Nephron progenitor cell (in vitro differentiated cells): ENCODE measurements at places on chromosomes 6 and 20.

DNA sequence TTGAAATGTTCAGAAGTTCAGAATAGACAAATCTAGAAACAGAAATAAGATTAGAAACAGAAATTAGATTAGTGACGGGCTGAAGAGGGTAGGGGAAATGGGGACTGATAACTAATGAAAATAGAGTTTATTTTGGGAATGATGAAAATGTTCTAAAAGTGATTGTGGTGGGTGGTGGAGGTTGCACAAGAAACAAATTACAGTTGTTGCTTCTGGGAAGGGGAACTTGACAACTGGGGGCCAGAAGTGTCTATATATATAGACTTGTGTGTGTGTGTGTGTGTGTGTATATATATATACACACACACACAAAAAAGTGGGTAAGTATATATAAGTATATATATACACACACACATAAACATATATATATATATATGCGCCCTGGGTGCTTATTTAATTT lies 86.5 kb upstream of the RREB1 start:
- DNase-seq = no peak

- DNase-seq = no peak
Measured at GRCh38 chr6:8958894-8959511, 523.7 kb upstream of the SLC35B3 start.

GRCh38 chr6:84409911-84410310 lies 182.5 kb upstream of the CEP162 start:
- no peak for DNase-seq

- DNase-seq = peak; percentile 67
Measured at GRCh38 chr20:50192364-50193198, 2.0 kb downstream of the CEBPB start.

- DNase-seq = no peak
Measured at GRCh38 chr20:37839432-37839827, 63.5 kb upstream of the VSTM2L start.

DNA sequence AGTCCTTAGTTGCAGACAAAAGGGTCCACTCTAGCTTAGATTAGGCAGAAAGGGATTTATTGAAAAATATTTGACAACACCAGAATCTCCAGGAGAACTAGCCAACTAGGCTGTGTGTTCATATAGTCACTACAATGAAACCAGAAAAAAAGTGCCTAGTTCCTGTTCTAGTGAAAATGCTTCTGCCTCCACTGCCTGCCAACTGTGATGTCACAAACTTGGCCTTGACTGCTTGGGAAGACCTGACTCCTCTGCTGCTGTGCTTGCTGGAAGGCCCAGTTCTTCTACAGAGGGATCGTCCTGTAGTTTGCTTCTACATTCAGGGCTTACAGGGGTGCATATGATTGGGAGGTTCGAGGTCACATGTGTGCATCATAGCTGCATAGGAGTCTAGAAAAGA lies 40.3 kb upstream of the XRN2 start:
- no peak for DNase-seq

- DNase-seq = peak; percentile 50
Measured at GRCh38 chr6:148471624-148472159, 129.1 kb downstream of the SASH1 start.

DNA sequence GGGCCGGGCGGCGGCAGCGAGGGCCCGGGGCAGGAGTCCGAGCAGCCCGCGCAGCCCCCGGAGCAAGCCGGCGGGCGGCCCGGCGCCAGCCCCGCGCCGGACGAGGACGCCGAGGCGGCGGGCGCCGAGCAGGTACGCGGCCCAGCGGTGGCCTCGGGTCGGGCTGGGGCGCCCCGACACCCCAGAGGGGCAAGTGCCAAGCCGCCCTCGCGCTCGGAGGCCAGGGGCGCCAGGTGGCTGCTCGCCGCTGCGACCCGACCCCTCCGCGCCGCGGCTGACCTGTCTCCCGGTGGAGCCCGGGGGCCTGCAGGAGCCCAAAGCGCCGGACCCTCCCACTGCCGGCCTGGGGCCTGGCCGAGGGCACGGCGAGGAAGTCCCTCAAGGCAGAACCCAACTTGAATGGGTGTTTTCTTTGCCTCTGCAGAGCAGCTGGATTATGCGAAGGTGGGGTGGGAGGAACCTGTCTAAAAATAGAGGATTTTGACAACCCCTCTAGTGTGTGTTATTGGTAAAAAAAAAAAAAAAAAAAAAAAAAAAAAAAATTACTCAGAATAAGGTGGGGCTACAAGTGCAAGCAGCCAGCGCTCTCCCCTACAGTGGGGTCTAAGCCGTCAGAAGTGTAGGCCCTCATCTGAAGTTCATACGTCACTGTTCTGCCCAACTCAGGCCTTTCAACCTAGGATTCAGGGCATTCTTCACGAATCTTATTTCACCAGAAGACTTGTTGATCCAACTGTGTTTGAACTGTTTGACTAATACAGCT lies 609 bp downstream of the OGFRL1 start:
- peak; percentile 63 for DNase-seq

GRCh38 chr6:150494241-150494640 lies 105.4 kb upstream of the PLEKHG1 start:
- DNase-seq = no peak

DNA sequence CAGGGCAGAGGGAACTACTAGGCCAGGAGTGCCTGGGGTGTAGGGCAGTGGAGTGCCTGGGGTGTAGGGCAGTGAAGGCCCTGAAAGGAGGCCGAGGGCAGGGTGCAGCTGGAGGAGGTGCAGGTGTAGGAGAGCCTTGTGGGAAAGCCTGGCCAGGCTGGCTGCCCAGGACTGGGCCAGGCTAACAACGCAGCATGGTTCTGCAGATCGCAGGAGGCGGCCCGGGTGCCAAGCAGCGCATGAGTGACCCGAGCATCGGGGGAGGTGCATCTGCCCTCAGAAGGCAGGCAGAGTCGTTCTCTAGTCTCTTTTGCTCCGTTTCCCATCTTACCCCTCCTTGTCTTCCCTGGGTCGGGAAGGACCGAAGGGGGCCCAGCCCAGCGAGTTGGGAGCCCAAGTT lies 151.5 kb upstream of the PHACTR3 start:
- DNase-seq = no peak

DNA sequence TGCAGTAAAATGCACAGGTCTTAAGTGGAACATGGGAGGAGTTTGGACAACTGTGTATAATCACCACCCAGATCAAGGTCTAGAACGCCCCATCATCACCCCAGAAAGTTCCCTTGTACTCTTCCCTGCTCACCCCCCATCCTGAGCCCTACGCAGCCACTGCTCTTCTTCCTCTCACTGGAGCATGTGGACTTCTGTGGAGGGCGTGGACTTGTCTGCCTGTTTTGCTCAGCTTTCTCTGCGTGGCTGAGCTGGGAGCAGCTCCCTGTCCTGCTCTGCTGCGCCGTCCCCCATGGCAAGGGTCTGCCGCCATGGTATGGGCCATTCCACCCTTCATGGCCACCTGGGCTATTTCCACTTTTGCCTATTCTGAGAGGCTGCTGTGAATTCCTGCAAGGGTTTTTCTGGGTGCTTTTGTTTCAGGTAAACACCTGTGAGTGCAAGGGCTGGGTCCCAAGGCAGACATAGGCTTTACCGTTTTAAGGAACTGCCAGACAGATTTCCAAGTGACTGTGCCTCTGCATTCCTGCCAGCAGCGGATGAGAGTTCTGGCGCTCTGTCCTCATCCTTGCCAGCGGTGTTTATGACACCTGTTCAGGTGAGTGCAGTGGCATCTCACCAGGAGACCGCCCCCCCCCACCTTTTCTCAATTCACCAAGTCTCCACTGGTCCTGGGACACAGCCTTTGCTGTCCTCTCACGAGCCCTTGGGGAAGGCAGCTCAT lies 19.7 kb downstream of the PCK1 start:
- no peak for DNase-seq

DNA sequence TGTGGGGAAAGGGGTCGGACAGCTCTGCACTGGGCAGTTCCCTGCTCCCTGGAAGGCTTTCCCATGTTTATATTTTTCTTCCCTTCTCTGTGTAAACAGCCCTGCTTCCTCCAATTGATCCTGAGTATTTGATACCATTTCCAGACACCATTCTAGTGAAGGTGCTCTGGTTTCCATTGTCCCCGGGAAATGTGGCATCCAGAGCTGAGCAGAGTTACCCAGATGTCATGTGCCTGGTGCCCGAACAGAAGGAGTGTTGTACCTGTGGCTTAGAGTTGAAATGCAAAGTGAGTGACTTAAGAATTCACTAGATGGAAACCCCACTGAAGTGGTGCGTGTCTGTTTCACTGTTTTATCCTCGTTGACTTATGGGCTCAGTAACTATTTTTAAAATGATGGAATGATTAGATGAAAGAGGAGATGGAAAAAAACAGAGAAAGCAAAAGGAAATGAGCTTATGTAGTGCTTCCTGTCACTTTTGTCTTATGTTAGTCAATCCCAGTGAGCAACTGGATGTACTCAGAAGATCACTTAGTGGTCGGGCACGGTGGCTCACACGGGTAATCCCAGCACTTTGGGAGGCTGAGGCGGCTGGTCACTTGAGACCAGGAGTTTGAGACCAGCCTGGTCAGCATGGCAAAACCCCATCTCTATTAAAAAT lies 83.8 kb downstream of the SASH1 start:
- no peak for DNase-seq

- DNase-seq = no peak
Measured at GRCh38 chr6:165184192-165184979, 125.0 kb downstream of the C6orf118 start.

DNA sequence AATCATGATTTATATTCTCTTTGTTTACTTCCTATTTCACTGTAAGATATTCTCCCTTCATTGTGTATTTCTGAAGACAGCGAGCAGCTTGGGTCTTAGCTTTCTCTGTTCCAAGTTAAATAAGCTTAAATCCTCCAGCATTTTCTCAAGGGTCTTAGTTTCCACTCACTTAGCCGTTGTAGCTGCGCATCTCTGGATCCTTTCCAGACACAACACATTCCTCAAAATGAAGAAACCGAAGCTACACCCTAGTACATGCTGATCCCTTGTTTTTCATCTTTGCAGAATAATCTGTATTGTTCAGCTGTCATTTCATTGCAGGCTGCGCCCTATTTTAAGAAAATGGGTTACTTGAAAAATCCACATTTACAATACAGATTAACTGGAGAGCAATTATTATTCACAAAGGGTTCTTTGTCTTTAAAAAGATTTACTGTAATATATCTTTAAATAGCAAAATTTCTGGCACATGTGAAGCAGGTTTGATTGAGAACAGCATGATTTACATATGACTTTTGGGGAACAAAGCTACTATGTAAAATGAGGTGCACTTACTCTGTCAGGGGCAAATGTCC lies 375.8 kb downstream of the QKI start:
- no peak for DNase-seq

DNA sequence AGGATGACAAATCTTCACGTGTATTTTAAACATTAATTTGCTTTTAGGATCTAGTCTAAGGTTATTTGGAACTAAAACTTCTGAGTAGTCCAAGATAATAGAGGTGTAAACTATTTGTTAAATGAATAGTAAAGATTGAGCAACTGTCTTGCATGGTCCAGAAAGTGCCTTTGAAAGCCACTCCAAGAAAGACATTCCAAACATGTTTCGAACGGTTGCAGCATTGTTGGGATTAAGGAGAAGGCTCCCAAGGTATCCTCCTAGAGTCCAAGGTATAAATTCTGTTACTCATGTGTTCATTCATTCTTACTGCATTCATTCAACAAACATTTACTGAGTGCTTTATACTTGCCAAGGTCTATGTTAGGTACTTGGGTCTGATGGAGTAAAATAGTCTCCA lies 28.8 kb upstream of the MYLK2 start:
- DNase-seq = no peak

DNA sequence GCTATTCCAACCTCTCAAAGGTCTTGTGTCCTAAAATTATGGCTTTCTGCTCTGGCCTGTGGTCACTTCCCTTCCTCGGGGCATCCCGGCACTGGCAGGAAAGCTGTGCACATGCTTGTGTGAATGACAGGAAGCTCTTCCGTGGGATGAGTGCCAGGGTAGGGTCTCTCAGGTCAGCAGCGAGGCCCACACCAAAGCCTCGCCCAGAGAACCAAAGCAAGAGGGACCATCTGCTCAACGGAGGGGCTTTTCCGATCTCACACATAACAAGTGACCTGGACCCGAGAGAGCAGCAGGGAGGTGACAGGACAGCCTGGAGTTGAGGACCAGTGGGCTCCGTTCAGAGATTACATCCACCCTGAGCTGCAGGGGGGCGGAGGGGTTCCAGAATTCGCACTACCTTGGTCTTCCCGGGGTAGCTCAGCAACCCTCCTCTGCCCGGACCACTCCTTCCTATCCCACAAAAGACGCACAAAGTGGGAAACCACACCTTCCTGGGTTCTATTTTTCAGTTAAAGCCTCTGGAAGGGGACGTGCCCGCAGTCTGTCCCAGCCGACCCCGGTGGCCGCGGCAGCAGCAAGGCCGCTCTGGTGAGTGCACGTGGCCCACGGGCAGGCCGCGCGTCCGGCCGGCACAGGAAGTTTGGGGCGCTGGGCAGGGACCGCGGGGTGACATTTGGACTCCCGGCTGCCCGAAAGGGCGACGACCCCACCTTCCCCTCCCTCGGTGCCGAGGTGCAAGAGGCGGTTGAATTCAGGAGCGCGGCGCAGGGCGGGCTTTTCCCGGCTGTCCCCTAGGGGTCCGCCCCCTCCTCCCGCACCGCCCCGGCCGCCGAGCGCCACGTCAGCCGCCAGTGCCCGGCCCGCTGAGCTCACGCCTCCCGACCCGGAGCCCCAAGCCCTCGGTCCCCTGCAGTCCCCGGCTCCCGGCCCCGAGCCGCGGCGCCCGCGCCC lies 988 bp downstream of the TXNDC5 start:
- peak; percentile 74 for DNase-seq

- no peak for DNase-seq
Measured at GRCh38 chr20:15625981-15626380, 947.3 kb downstream of the KIF16B start.

GRCh38 chr6:135789375-135790050 lies 62.0 kb upstream of the PDE7B start:
- no peak for DNase-seq

DNA sequence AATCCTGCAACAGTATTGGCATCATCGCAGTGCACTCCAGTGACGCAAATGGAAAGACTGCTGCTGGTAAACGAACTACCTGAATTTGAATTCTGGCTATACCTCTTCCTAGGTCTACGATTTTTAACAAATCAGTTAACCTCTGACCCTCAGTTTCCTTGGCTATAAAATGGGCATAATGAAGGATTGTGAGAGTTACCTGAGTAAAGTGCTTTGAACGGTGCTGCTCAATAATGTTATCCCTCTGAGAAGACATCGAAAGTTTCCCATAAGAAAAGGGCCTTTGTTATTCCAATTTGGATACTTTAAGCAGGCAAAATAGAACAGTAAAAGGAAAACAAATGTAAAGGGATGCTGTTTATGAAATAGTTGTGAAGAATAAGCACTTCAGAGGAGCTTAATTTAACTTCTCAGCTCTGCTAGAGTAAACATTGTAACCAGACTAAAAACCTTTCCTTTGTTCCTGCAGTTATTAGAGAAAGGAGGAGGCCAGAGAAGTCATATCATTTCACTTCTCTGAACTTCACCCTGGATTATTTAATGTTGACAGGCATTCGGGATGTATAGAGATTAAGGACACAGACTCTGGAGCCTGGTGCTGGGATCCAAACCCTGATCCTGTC lies 5.8 kb downstream of the SGK1 start:
- DNase-seq = no peak
